ENCODE measurements at places on chromosomes 11 and 22. TPM values are rescaled to one million over a fixed set of nuclear protein-coding genes. Genes with fewer than 3 reads are reported as not detected.

GRCh38 chr11:36453678-36454077 lies 56.4 kb downstream of the TRAF6 start:
- no peak overlapping the region for H3K4me3 ChIP-seq
- 0 out of 2 replicates have a peak, but pooled peaks cover 3% of the 10 kb centered on the region for H3K36me3 ChIP-seq
- H3K27ac ChIP-seq = no peak overlapping the region
- no peaks in the 10 kb centered on the region for H3K27me3 ChIP-seq
- H3K4me1 ChIP-seq = no peaks in the 10 kb centered on the region

DNA sequence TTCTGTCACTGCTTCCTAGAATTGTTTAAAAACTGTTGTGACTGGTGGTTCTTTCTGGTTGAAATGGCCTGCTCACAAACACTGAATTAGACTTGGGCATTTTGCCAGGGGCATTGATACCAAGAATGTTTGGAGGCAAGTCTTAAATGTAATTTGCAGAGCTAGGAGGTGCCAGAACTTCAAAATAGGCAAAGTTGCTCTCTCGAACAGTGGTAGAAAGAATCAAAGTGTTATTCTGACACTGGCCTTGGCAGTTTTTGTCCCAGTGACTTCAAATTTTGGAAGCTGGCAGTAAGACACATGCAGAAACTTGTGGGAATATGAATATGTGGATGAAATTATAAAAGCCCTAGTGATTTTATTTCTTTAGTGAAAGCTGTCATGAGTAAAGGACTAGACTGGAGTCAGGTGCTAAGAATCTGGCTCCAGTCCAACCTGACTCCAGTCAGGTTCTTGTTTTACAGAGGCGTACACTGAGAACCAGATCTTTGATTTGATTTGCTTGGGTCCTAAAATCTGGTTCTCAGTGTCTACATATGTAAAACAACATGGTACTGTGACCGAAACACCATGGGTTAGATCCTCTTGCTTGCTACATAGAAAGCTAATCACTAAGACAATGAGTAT lies 20.9 kb downstream of the SVIP start:
- H3K27ac ChIP-seq = no peak overlapping the region
- H3K27me3 ChIP-seq = no peaks in the 10 kb centered on the region
- DNase-seq = no peak
- H3K36me3 ChIP-seq = peaks cover 4% of the 10 kb centered on the region
- no peak overlapping the region for H3K4me3 ChIP-seq

GRCh38 chr11:132464939-132465338 lies 1067.4 kb downstream of the OPCML start:
- no peak for DNase-seq
- H3K27ac ChIP-seq = no peak overlapping the region
- H3K4me1 ChIP-seq = no peaks in the 10 kb centered on the region

- no peaks in the 10 kb centered on the region for H3K27me3 ChIP-seq
- H3K4me1 ChIP-seq = no peaks in the 10 kb centered on the region
- H3K4me3 ChIP-seq = no peak overlapping the region
- H3K27ac ChIP-seq = no peak overlapping the region
- no peaks in the 10 kb centered on the region for H3K36me3 ChIP-seq
Measured at GRCh38 chr11:127233998-127234397, 233.4 kb upstream of the KIRREL3 start.

DNA sequence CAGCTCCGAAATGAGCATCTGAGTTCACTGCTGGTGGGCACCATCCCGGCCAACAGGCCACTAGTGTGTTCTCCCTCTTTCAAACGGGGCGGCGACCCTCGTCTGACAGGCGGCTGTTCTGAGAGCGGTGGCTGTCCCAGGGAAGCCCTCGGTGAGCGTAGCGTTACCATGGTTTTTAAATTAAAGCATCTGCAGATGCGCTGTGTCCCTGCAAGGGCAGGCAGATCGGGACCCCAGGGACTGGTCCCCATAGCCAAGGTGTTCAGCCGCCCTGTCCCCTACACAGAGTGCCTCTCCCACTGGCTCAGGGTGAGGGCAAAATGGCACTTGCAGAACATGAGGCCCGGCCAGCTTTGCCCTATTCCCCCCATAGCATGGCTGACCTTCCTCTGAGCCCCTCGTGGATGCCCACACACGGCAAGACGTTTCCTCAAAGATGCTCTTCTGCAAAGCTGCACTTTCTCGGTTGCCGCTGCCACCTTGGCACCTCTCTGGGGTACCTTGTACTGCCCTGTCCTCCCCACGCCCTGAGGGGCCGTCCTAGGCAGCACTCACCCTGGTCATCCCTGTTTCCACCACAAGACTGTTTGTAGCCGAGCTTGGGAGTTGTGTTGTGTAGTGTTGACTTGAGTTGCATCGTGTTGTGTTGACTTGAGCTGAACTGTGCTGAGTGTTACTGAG lies 51.9 kb upstream of the KCNQ1OT1 start:
- H3K4me1 ChIP-seq = no peaks in the 10 kb centered on the region
- H3K4me3 ChIP-seq = no peak overlapping the region
- no peak overlapping the region for H3K27ac ChIP-seq

GRCh38 chr11:78791964-78792363 lies 217.3 kb upstream of the NARS2 start:
- no peaks in the 10 kb centered on the region for H3K27me3 ChIP-seq
- no peak overlapping the region for H3K4me3 ChIP-seq
- no peak for DNase-seq
- no peaks in the 10 kb centered on the region for H3K36me3 ChIP-seq

DNA sequence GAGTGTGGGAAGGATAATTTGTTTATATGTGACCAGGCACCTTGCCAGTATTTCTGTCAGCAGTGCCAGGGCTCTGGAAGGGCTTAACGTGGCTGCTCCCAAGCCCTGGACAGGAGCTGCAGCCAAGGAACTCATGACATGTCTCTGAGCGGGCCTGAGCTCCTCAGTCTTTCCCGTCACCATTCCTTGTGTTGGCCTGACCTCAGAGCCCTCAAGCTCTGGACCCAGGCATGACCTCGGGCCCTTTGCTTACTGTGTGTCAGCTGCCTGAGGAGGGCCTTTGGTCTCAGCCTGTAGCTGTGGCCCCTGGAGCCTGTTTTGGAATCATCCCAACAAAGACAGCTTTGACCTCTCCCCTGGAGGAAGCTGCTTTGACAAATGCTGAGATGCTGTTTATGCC lies 264.1 kb upstream of the PLET1 start:
- H3K27ac ChIP-seq = no peak overlapping the region
- H3K4me3 ChIP-seq = no peak overlapping the region
- no peaks in the 10 kb centered on the region for H3K27me3 ChIP-seq
- no peak for DNase-seq

DNA sequence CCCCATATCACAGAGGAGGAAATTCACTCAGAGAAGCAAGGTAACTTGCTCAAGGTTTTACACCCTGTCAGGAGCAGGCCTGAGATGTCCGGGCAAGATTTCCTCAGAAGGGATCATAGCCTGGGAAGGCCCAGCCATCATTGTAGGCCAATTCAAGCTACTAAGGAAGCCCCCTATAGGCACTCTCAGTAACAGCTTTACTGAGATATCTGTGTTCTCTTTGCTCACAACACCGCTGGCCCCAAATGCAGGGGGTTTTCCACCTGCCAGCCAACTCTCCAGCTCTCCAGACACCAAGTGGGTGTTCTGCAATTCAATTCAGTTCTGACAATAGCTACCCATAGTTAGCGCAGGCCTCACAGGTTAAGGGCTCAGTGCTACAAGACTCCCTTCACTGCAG lies 84.0 kb downstream of the SLC36A4 start:
- no peak overlapping the region for H3K4me3 ChIP-seq
- DNase-seq = peak; percentile 49
- no peaks in the 10 kb centered on the region for H3K27me3 ChIP-seq
- H3K27ac ChIP-seq = no peak overlapping the region

GRCh38 chr11:89184021-89184420 lies 6.3 kb downstream of the TYR start:
- H3K36me3 ChIP-seq = no peaks in the 10 kb centered on the region
- no peak overlapping the region for H3K4me3 ChIP-seq
- H3K4me1 ChIP-seq = no peaks in the 10 kb centered on the region
- H3K27ac ChIP-seq = no peak overlapping the region
- H3K27me3 ChIP-seq = no peaks in the 10 kb centered on the region

GRCh38 chr11:115238086-115238485 lies 266.1 kb downstream of the CADM1 start:
- H3K27me3 ChIP-seq = no peaks in the 10 kb centered on the region
- H3K36me3 ChIP-seq = no peaks in the 10 kb centered on the region
- no peak overlapping the region for H3K27ac ChIP-seq
- H3K4me3 ChIP-seq = no peak overlapping the region
- no peaks in the 10 kb centered on the region for H3K4me1 ChIP-seq
- DNase-seq = no peak

The ZP1 gene
- not detected for total RNA-seq

The MRGPRE gene
- total RNA-seq = not detected

The SPI1 gene
- total RNA-seq = not detected
